ENCODE measurements at places on chromosomes 7 and 10.

DNA sequence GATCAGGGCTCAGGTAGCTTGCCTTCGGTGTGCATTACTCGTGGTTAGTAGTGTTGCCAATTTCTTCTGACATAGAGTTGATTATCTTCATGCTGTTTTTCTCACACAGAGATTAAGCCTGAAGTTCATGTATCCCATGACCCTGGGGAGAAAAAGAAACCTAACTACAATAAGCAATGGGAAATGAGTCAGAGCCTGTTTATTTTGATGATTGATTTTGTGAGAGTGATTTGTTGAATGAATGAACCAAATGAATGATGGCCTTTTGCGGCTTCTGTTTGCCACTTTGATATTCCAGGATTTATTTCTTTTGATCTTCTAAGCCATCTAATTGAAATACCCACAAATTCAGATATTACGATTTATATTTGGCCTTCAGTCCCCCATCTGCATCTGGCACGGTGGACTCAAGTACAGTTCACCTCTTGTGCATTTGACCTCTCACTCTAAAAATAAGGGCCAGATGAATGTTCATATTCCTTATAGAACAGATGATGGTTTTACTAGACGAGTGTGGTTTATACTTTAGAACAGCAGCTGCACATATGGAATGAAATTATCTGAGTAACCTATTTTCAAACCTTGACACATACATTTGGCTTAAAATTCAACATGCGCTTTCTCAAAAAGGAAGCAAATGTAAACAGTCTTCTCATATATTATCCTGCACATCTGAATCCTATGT, 110.7 kb downstream of the PLCE1 start:
- DNase-seq: no peak

DNA sequence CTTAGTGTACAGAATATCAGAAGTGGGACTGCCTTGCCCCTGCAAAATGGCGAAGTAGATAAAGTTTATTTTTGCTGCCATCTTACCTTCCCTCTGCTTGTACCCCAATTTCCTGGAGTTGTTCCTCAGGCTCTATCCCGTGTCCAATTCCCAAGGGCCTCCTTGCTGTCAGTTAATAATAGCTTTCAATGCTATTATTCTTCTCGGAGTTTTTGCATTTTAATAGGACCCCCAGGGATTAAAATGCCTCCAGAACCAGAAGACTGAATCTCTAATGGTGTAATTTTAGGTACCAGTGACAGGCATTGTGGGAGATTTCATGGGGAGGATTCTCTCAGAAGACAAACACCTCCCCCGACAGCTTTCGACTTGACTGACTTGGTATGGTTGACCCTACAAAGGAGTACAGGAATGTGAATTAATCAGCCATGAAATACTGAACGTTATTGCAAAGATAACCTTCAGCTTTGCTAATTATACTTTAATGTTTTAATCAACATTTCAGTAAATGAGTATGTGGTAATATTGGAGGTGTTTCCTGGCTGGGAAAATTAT, 75.2 kb downstream of the ZNF22 start:
- DNase-seq: no peak

DNA sequence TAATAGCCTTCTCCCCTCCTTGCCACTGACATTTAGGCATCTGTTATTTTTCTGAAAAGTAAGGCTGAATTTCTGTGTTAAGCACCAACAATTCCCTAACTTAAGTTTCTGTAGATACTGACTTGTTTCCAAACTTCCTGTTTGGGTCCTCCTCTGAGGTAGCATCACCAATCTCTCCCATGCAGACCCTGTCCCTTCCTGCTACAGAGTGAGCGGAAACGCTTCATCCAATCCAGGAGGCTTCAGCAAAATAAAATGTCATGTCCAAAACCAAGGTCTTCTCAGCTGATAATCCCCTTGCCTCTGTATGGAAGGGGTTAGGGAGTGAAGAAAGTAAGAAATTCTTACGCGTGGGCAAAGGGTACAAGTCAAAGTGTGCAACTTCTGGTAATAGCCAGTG, 29.9 kb downstream of the XPNPEP1 start:
- no peak for DNase-seq

- DNase-seq: no peak
Measured at GRCh38 chr7:51189777-51190176, 126.8 kb downstream of the COBL start.

- no peak for DNase-seq
Measured at GRCh38 chr7:99124751-99125504, 19.0 kb downstream of the SMURF1 start.

- no peak for DNase-seq
Measured at GRCh38 chr10:60798031-60798430, 19.8 kb downstream of the CDK1 start.

DNA sequence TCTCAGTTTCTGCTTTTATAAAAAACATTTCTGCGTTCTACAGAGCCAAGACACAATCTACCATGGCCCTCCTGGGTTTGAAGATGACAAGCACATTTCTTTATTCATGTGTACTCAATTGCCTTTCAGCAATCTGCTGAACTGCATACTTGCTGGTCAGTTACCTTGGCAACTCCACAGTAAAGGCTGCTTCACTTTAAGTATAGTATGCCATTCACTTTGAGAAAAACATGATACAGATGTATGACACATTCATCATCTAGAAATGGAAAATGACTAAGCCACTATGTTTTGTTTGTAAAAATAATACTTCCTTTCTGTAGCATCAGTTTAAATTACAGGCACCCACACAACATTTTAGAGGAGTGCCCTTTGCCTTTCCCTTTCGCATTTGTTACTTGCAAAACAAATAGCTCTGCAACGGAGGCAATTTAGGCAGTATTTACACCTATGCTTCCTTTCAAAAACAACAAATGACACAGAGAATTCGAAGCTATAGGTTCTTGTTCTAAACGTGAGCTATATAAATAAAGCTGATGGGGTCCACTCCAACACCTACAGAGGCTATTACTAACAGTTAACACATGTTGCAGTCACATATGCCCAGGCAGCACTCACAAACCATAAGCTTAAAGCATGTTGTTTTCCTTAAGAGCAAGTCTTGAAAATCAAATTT, 23.5 kb downstream of the SGCE start:
- DNase-seq: peak; percentile 22

DNA sequence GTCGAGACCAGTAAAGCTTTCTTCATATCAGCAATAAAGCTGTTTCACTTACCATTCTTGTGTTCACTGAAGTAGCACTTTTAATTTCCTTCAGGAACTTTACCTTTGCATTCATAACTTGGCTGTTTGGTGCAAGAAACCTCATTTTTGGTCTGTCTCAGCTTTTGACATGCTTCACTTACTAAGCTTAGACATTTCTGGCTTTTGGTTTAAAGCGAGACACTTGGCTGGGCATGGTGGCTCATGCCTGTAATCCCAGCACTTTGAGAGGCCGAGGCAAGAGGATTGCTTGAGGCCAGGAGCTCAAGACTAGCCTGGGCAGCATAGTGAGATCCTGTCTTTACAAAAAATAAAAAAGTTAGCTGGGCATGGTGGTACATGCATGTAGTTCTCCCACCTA, 15.8 kb downstream of the PLEKHA1 start:
- no peak for DNase-seq

- no peak for DNase-seq
Measured at GRCh38 chr7:16354573-16354972, 66.8 kb downstream of the CRPPA start.

- DNase-seq: no peak
Measured at GRCh38 chr10:125043841-125044658, 102.1 kb downstream of the ZRANB1 start.

GRCh38 chr10:118128675-118129074, 81.9 kb upstream of the RAB11FIP2 start:
- no peak for DNase-seq

GRCh38 chr7:24860611-24861010, 103.3 kb upstream of the GSDME start:
- DNase-seq: no peak

- DNase-seq: no peak
Measured at GRCh38 chr7:27254625-27255024, 12.0 kb downstream of the EVX1 start.

DNA sequence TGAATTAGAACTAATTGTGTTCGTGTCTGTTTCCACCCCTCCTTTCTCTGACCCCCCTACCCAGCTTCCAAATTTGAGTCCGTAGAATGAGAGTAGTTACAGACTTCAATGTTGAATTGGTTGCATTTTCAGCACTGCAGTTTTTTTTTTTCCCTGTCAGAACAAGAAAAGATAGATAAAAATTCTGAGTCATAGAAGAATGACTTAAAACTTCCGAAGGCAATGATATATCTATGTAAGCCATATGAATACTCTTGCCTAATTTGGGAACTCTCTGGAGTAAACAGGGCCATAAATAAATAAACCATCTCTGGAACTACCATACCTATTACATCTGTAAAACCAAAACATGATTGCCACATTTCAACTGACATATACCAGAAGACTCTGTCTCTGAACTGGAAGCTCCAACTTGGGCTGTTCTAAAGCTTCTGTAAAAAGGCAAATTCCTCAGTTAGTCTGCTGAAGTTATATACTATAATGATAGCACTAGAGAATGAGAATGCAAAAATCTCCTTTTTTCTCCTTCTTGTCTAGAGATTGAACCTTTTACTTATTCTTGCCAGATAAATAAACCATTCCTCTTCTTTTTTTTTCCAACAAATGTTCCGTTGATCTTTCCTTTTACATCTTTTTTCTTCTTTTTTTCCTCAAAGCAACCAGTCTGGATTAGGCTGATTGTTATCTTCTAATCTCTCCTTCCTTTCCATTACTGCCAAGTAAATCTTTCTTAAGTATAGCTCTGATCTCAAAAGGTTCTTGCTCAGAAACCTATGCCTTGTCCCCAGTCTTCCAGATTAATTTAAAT, 23.5 kb downstream of the VCL start:
- DNase-seq: no peak

GRCh38 chr7:130410868-130411541, 29.8 kb downstream of the CEP41 start:
- DNase-seq: no peak

DNA sequence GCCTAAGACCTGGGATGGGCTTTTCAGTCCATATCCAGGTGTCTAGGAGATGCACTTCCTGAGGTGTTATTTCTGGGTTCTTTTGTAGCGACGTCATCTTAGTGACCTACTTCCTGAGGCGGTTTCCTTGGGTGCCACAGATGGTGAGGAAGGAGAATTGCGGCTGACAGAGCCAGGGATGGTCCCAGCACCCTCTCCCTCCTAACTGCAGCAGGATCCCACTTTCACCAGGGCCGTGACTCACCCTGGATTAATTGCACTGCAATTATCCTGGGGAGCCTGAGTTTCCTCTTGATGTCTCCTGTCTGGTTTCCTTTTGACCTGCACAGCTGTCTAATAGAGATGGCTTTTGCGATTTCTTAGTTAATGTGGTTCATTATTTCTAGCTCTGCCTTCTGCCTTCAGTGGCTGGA, 271.7 kb downstream of the TCF7L2 start:
- DNase-seq: peak; percentile 94

DNA sequence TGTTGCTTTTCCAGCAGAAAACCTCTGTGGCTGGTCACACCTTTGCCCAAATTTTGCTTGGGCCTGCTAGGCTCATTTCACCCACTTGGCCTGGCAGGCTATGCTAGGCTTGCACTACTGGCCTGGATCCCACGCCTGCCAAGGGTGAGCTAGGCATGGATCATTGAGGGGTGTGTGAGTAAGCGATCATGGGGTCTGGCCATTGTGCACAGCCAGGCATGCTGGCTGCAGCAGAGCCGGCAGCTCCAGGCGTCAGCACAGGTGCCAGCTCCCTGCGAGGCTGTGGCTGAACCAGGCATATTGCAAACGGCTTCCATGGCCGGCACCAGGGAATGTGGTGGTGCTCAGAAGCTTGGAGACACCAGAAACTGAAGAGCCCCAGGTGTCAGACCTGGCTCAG, 19.2 kb downstream of the CFAP70 start:
- DNase-seq: no peak

DNA sequence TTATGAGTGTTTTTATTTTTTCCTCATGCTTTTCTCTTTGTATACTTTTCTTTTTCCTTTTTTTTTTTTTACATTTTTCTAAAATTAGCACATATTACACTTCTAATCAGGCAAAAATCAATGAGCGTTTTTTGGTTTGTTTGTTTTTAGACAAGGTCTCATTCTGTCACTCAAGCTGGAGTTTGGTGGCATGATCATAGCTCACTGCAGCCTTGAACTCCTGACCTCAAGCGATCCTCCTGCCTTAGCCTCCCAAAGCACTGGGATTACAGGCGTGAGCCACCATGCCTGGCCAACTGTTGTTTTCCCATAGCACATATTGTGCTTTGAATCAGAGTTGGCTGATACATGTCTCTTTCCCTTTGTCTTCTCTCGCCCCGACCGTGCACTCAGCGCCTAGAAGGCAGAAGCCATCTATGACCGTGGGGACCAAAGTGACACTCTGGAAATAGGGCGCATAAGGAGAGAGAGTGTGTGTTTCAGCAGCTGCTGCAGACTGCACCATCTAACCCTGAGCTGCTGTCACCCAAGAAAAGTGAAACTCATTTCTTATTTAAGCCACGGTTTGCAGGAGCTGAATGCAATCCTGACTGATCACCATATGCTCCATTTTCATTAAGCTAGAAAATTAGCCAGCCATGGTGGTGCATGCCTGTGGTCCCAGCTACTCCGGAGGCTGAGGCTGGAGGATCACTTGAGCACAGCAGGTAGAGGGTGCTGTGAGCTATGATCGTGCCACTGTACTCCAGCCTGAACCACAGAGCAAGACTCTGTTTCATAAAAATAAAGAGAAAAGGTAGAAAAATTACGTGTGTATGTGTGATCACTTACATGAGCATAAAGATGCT, 41.4 kb upstream of the GTF2I start:
- DNase-seq: no peak

DNA sequence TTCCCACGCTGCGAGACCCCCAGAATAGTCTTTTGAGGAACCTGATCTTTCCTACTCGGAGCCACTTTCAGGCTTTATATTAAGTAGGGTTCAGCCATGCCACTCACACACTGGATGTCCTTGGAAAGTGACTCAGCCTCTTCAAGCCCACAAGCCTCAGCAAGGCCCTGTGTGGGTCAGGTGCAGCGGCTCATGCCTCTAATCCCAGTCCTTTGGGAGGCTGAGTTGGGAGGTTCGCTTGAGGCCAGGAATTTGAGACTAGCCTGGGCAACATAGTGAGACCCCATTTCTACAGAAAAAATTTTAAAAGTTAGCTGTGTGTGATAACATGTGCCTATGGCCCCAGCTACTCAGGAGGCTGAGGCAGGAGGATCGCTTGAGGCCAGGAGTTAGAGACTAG, 119.7 kb upstream of the TNRC18 start:
- no peak for DNase-seq

GRCh38 chr7:71235253-71235652, 103.3 kb downstream of the GALNT17 start:
- no peak for DNase-seq

DNA sequence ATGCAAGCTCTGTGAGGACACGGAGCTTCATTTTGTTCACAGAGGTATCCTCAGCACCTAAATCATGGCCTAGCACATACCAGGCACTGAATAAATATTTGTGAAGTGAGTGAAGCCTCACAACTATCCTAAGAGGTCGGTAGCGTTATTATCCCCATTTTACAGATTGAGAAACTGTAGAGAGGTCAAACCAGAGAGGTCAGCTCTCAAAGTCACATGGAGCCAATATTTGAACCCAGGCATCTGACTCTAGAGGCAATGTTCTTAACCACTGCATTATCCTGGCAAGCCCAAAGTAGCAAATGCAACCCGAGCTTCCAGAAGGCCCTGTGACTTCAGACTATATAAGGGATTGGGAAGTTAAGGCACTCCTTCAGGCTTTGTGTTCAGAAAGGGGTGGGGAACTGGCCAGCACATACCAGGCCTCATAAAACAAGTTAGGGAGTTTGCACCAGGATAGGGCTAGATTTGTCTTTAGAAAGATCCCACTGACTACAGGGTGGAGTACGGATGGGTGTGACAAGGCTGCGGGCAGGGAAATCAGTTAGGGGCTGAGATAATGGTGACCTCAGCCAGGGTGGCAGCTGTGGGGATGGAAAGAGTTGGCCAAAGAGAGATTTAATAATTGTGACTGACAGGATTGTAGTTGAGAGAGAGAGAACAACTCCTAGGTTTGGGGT, 101.4 kb downstream of the TBXAS1 start:
- no peak for DNase-seq

All from mesendoderm (in vitro differentiated cells).